ENCODE measurements at places on chromosomes 4 and X.

GRCh38 chr4:157896726-157897125, 276.1 kb downstream of the GASK1B start:
- DNase-seq = no peak

DNA sequence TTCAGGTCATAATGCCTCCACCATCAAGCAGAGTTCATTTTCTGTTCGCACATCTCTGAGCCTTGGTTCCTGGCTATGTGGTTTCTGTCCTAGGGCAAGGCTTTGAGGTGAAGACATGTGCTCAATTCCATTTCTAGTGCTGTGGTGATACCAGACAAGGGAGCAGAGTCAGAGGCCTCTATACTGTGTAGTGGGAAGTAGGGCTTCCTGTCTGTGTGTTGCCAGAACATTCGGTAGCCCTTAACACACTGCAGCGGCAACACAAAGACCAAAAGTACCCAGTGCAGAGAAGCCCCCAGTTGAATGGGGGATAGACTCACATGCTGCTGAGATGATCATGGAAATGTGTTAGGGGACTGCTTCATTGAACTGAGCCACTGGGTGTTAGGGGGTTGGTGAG, 56.4 kb downstream of the STARD8 start:
- DNase-seq = no peak

- peak; percentile 52 for DNase-seq
These were observed 32.1 kb downstream of the TMEM131L start for GRCh38 chr4:153497988-153498967.

- DNase-seq = no peak
These were observed 48.9 kb upstream of the MTNR1A start for GRCh38 chr4:186604124-186604807.

- no peak for DNase-seq
These were observed 33.5 kb downstream of the ARSJ start for GRCh38 chr4:113945906-113946305.

- DNase-seq = no peak
These were observed 72.8 kb upstream of the CAMK2D start for GRCh38 chr4:113834298-113834697.

DNA sequence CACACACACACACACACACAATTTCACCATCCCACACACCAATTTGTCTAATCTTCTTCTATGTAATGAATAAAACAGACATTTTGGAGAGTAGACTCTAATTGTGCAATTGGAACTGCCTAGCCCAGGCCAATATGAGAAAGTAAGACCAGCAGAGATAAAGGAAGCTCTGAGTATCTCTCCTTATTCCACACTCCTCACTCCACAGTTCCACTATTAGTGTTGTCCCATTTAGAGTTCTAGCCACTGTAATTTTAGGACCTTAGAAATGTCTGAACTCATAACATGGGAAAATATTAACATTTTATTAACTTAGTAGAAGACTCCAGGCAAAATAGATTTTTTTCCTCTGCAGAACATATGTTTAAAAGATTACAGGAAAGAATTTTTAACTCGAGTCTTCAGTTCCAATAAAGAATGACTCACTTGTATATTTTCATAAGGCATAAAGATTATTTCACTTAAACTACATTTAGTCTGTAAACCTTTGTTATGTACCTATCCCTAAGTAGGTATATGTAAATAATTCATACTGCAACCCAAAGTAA, 297.6 kb upstream of the INTU start:
- no peak for DNase-seq

GRCh38 chr4:121998024-121998423, 46.2 kb upstream of the TRPC3 start:
- DNase-seq = no peak

- DNase-seq = no peak
These were observed 98.3 kb upstream of the MAML3 start for GRCh38 chr4:140252141-140252741.

DNA sequence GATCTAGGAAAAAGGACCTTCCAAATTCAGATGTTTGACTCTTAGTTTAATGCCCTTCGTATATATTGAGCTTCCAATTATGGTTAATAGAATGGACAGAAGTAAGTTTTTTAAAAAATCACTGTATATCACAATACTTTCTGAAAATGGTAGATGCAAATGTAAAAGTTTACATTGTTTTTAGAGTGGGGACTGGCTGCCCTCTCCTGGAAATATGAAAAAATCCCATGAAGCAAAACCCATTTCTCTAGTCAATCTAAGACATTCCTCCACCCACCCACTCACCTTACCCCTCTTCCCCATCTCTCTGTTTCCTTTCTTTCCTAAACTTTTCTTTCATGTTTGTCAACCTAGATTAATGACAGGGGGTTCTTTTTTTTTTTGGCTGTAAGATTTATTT, 134.5 kb downstream of the ARHGAP6 start:
- DNase-seq = no peak

DNA sequence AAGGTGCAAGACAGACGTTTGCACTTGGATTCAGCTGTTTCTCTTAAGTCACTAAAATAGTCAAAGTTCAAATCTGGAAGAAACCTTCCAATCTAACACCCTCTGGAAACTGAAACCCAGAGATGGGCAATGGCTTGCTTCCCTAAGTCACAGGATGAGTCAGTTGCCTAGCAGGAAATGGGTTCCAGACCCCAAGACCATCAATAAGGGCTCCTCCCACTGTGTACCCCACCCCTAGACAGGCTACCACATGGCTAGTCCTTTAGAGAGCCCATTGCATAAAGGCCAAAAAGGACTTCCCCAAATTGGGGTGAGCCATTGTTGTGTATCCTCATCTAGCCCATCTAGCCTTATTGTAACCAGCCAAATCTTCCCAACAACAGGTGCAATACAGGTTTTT, 216.2 kb downstream of the HS6ST2 start:
- no peak for DNase-seq

- DNase-seq = no peak
These were observed 49.9 kb downstream of the ADGRA3 start for GRCh38 chr4:22465996-22466395.

DNA sequence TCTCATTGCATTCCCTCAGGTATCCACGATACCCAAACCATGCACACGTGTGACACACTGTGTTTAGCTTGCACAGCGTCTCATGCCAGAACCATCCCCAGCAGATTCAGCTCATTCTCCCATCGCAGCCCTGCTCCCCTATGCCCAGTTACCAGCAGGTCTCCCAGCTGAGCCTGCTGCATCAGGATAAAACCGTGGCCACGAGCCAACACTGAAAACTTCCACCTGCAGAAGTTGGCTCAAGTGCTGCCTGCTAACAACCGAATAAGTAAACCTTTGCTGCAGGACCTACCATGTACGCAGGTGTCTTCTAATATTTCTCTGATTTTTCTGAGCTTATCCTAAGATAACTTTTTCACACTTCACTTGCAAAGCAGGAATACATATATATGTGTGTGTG, 120.4 kb upstream of the STS start:
- no peak for DNase-seq

DNA sequence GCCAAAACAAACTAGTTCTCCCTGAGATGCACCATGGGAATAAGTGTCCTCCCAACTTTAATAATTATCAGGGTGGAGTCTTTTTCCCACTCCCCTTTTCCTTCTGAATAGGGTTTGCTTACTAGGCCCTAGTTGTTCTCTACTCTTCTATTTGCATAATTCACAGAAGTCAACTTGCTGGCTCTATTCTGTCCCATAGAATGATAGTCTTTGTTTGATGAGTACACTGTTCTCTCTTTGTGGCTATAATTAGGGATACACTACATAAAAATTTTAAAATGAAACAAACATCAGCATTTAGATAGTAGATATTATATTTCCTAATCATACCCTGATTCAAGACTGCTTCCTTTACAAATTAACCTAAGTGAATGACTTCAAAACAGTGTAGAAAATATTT, 10.3 kb downstream of the PDHA2 start:
- DNase-seq = no peak

- peak; percentile 40 for DNase-seq
These were observed 151.5 kb downstream of the CORIN start for GRCh38 chr4:47686294-47686872.

DNA sequence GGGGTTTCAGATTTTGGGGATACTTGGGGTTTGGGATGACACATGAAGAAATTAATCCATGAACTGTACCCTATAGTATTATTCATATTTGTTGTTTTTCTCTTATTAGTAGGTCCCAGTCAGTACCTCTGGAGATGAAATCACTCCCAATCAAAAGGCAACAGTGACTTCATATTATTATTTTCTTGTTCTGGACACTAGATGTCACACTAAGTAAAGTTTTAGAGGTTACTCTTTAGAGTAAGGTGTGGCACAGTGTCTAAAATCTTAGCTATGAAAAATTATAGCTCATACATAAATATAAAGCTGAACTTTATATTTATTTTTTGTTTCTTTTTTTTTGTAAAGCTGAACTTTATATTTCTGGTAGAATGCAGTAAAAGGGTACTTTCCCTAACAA, 35.1 kb downstream of the FAM114A1 start:
- peak; percentile 51 for DNase-seq
